Stimulated activated CD8-positive, alpha-beta memory T cell treated with anti-CD3 and anti-CD28 coated beads, Interleukin-2, amount 100 ng/mL, for 48 hours (primary cell): ENCODE measurements at places on chromosomes 16 and 17.

DNA sequence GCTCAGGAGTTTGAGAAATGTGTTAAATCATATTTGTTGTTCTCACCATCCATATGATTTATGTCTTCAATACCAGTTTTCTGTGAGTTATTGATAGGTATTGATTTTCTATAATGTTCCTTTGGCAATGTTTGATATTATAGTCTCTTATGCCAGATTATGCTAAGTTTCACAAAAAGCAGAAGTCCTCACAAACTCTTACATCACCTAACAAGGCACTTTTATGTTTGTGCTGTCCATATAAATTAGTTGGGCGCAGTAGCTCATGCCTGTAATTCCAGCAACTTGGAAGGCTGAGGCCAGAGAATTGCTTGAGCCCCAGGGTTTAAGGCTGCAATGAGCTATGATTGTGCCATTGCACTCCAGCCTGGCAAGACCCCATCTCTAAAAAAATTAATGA is 12.6 kb upstream of the UQCRC2 start:
- no peak for DNase-seq

DNA sequence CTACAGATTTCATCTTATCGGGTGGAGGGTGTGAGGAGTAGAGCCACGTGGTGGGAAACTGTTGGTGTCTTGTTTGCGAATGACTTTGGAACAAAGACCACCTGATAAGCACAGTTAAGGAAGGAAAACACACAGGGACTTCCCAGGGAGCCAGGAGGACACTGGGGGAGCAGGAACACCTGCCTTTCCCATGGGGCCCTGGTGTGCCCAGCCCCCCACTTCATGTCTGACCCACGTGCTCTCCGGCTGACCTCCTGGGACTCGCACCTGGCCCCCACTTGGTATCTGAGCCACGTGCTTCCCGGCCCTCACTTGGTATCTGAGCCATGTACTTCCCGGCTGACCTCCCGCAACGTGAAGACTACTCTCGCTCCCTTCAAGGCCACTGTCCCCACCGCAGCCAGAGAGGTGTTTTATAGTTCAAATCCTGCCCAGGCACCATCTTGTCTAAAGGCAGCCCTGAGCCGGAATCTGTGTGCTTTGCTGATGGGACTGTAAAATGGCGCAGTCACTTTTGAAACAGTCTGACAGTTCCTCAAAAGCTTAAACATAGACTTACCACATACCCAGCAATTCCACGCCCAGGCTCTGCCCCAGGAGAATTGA is 5.4 kb upstream of the CSNK1D start:
- DNase-seq = no peak

DNA sequence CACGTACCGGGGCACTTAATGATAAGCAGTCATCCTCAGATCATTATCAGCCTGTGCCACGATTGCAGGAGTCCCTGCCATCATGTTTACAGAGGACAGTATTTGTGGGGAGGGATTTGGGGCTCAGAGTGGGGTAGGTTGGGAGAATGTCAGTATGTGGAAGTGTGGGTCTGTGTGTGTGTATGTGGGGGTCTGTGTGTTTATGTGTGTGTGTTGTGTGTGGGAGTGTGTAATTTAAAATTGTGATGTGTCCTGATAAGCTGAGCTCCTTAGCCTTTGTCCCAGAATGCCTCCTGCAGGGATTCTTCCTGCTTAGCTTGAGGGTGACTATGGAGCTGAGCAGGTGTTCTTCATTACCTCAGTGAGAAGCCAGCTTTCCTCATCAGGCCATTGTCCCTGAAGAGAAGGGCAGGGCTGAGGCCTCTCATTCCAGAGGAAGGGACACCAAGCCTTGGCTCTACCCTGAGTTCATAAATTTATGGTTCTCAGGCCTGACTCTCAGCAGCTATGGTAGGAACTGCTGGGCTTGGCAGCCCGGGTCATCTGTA is 13.5 kb upstream of the EFCAB13 start:
- DNase-seq = no peak

GRCh38 chr16:72848028-72848400 is 199.9 kb downstream of the ZFHX3 start:
- no peak for DNase-seq

GRCh38 chr17:47009759-47010594 is 30.9 kb upstream of the RPRML start:
- DNase-seq = no peak

- no peak for DNase-seq
Measured at GRCh38 chr17:57601143-57601735, 143.9 kb downstream of the CCDC182 start.
